Bladder microvascular endothelial cell (primary cell): ENCODE measurements at places on chromosomes 13 and 19. TPM values are rescaled to one million over a fixed set of nuclear protein-coding genes. Genes with fewer than 3 reads are reported as not detected.

SMIM7 gene
- total RNA-seq: 29.8 and 56.6 TPM in 2 replicates

ZNF576 gene
- 7.8 and 9.6 TPM in 2 replicates for total RNA-seq

GAPDHS gene
- total RNA-seq: not detected in 2 replicates

CPT1C gene
- total RNA-seq: 22.8 and 24.9 TPM in 2 replicates

MED25 gene
- total RNA-seq: 9.7 and 25.1 TPM in 2 replicates

ELSPBP1 gene
- not detected in 2 replicates for total RNA-seq

LYPD5 gene
- total RNA-seq: 0.19 and 0.32 TPM in 2 replicates

FLT3LG gene
- total RNA-seq: 1.3 and 2.0 TPM in 2 replicates

PTH2 gene
- total RNA-seq: not detected in 2 replicates

LIM2 gene
- total RNA-seq: not detected in 2 replicates

KCNC3 gene
- under 0.01 and 0.38 TPM in 2 replicates for total RNA-seq

ZNF568 gene
- total RNA-seq: 3.6 and 9.4 TPM in 2 replicates

LGALS7B gene
- 0.65 TPM in 1 of 2 replicates, not detected in the other for total RNA-seq

RNF225 gene
- not detected in 2 replicates for total RNA-seq

NLRP11 gene
- 0.06 TPM in 1 of 2 replicates, not detected in the other for total RNA-seq

NUMBL gene
- 16.2 and 23.8 TPM in 2 replicates for total RNA-seq

BEST2 gene
- not detected in 2 replicates for total RNA-seq

NDUFB7 gene
- 210 and 463 TPM in 2 replicates for total RNA-seq

SSC5D gene
- 0.16 and 0.31 TPM in 2 replicates for total RNA-seq

SIGLEC12 gene
- total RNA-seq: not detected in 2 replicates

MAB21L1 gene
- total RNA-seq: not detected in 2 replicates

MEDAG gene
- total RNA-seq: 2.3 and 71.6 TPM in 2 replicates

UNC13A gene
- total RNA-seq: 0.16 and 0.57 TPM in 2 replicates

TMEM59L gene
- total RNA-seq: 0.38 TPM in 1 of 2 replicates, not detected in the other

ZC3H4 gene
- 7.4 and 17.5 TPM in 2 replicates for total RNA-seq

RFPL4A gene
- total RNA-seq: 0.16 and 2.3 TPM in 2 replicates

NLRP4 gene
- not detected in 2 replicates for total RNA-seq

GRIN3B gene
- 0.50 and 0.97 TPM in 2 replicates for total RNA-seq

GPR18 gene
- not detected in 2 replicates for total RNA-seq

ADGRE2 gene
- total RNA-seq: 0.06 TPM in 1 of 2 replicates, not detected in the other

LILRB2 gene
- not detected in 2 replicates for total RNA-seq

HSH2D gene
- not detected in 2 replicates for total RNA-seq

PDX1 gene
- not detected in 2 replicates for total RNA-seq

CCNA1 gene
- 1.6 and 9.0 TPM in 2 replicates for total RNA-seq

ZNF256 gene
- total RNA-seq: 4.0 and 5.5 TPM in 2 replicates

ZNF813 gene
- total RNA-seq: 3.1 and 4.6 TPM in 2 replicates

GZMM gene
- not detected in 2 replicates for total RNA-seq
